ENCODE measurements at places on chromosomes 7 and 10.

DNA sequence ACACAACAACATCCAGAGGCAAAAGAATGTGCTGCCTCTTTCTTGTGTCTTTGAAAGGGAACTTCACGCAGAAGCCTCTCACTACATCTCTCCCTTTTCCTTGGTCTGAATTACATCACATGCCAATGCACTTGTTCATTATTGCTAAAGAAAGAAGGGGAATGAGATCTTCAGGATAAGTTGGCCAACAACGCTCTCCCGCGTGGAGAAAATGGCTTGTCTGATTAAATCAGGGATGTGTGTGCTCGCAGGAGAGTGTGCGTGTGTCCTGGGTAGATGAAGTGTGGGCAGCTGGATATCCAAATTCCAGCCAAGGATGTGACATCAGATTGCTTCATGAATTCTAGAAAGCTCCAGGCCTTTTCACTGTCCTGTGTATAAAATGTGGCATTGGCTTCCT lies 541.6 kb upstream of the FZD8 start:
- no peak for DNase-seq

DNA sequence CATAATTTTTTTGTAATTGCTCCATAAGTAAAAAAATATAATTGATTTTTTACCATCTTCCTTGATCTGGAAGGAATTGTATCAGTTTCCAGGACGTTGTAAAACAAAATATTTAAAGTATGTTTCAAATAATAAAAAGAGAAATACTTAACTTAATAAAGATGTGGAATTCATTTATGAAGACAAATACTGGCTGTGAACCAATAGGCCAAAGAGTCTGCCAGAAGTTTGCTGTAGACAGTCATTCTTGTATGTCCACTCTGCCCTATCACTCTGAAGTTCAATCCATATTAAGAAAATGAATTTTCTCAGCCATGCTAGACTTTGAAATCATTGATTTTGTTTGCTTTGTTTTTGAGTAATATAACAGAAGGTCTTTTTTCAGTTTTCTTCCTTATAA lies 256.4 kb downstream of the TRIL start:
- no peak for DNase-seq

GRCh38 chr10:133401500-133401899 lies 7.5 kb downstream of the MTG1 start:
- DNase-seq: no peak

DNA sequence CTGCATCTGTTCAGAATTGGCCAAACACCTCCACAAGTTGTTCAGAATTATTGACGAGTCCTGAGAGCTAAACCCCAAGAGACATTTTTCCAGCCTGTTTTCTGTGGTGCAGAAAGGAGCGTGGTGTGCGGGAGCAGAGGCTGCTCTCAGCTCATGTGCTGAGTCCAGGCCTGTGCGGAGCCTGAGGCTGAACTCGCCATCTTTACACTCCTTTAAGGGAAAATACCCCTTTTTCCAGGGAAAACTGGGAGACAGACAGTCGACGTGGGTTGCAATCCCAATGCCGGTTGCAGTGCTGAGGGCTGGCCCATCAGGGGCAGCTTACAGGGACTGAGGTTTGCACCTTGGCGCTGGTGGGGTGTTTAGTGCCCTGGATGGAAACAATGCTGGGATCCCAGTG lies 112.2 kb downstream of the ADARB2 start:
- DNase-seq: no peak

DNA sequence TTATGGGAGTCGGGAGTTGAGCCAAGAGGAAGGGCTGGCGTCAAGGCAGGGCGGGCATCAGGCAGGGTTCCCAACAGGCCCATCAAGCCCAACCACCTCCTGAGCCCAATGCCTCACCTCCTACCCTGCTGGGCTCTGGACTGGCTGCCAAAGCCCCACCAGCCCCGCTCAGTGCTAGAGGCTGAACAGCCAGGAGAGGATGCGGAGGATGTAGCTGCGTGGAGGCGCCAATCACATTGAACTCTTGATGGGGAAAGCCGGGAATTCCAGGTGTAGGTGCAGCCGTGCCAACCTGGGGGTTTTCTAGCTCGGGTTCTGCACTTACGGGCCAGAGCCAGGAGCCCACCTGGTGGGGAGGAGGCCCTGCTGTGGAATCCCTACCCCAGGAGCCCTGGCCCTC lies 12.9 kb downstream of the ATP5MF start:
- DNase-seq: no peak

DNA sequence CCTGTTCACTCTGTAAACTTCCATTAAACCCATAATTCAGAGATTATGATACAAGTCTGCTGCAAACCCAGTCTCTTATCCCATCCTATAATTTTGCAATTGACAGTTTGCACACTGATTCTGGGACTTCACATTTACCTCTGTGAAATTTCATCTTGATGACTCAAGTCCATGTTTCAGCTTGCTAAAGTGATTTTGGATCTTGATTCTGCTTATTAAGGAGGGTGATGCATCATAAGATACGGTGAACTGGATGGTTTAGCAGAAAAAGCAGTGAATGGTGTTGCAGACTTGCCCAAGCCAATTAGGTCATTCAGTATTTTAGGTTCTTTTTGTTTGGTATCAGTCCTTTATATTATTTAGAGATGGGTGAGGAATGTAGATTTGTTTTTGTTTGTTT lies 125.5 kb upstream of the PODXL start:
- DNase-seq: no peak

DNA sequence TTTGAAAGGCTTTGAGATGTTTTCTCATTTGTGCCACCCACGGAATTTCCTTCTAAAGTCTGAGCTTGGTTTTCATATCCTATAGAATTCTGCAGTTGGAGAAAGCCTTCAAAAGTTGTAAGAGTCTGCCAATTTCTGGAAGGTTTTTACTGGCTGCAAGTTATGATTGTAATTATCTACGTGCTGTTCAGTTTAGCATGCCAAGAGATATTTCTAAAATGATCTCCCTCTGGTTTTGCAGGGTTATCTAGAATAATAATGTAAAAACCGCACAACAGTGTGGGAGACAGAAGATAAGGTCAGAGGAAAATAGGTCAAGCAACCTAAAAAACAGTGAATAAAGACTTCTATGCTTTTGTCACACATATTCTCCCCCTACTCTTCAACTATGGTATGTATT lies 69.3 kb downstream of the MTERF1 start:
- DNase-seq: no peak

GRCh38 chr7:20218279-20218678 lies 1.1 kb upstream of the MACC1 start:
- DNase-seq: no peak

- no peak for DNase-seq
Measured at GRCh38 chr7:2214636-2215035, 18.1 kb downstream of the MAD1L1 start.

GRCh38 chr7:149150981-149151380 lies 3.7 kb downstream of the ZNF398 start:
- no peak for DNase-seq

DNA sequence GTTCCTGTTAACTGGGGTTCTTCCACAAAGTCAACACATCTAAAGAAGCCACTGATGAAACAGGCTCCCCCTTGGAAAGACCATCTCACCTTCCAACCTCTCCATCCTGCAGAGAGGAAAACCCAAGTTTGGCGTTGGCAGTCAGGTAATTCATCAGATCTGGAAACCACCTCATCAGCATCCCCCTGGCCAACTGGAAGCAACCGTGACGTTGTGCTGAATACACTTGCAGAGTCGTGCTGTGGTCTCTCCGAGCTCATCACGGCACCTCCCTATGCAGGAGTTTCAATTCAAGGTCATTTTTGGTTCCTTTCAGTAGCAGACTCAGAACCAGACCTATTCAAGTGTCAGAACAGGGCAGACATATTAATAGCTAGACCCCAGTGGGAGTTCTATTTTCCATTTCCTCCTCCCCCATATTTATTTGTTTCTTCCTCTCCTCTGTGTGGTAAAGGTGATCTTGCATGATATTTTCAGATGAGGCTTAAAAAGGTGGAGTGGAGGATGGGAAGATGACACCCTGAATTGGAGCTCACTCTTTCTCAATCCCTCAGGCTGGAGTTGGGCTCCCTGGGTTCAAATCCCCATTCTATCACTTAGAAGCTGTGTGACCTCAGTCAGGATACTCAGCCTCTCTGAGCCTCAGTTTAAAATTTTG lies 149.1 kb upstream of the ADO start:
- no peak for DNase-seq

DNA sequence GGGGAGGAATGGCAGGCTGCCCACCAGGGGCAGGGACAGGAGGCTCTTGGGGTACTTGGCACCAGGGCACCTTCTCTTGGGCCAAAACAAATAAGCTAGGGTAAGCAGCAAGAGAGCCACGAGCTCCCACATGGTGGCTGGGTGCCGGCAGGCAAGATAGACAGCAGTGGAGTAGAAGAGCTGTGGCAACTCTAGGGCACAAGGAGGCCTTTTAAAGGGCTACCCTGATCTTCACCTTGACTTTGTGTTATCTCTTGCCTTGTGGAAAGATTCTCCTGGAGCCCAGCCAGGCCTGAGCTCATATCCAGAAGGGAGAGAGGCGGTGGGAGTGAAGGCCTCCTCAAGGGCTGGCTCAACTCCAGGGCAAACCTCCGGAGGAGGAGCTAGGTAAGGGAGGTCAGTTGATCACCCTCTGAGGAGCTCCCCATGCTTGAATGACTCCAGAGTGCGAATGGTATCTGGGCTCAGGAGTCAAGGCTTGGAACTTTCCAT lies at the start of gene CYP17A1:
Gene CYP17A1 (minus strand): TSS at position 184 of the 492 bp plus-strand sequence. CDS start 52 bp downstream, at position 132.
- peak; percentile 76 for DNase-seq

DNA sequence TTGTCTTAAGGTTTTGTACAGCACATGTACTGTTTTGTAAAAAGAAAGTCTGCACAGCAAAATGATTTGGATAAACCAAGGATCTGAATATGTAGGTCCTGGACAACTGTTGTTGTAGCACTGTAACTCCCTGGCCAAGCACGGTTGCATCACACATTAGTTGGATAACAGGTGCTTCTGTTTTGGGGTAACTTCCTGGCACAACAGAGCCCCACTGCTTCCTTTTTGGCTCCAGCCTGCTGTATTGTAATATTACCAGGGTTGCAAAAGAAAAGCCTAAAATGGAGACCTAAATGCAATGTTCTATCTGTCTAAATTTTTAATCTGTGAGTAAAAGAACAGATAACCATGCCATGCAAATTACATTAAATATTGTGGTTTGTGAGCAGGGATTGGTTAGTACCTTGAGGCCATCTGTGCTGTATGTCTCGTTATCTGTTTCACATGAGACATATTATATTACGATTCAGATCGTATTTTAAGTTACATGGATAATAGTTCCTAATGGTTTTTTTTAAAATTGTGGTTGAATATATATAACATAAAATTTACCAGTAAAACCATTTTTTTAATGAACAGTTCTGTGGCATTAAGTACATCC lies 27.5 kb upstream of the WAC start:
- no peak for DNase-seq

- no peak for DNase-seq
Measured at GRCh38 chr10:105644091-105644490, 1003.0 kb downstream of the SORCS3 start.

DNA sequence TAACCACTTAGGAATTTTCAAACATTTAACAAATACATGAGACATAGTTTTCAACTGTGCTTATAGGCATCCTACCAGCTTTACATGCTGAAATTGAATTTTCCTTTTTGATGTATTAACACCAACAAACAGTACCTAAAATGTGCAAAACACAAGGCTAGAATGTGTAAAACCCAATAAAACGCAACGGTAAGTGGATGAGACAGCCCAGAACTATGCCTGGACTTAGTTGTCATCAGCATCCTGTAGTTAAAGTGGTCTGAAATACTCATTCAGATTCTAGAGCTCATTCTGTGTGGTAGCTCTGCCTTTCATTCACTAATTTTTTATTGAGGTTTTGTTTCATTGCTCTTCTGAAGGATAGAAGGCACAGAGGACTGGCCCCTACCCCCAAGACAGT lies 137.1 kb downstream of the BMPER start:
- DNase-seq: no peak

DNA sequence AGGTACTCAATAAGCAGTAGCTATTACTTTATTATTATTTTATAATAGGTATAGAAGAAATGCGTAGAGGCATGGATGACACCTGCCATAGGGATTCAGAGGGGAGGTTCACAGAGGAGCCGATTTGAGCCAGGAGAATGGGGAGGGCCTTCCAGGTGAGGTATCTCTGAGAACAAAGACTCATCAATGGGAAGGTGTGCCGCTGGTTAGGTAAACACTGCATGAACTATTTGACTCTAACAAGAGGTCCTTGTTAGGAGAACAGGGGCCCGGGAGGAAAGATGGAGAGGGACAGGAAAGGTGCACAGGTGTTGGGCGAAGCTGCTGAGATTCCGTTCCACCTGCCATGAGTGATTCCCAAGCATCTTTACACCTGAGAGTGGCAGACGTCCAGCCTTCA lies 41.8 kb upstream of the TMEM273 start:
- DNase-seq: no peak

DNA sequence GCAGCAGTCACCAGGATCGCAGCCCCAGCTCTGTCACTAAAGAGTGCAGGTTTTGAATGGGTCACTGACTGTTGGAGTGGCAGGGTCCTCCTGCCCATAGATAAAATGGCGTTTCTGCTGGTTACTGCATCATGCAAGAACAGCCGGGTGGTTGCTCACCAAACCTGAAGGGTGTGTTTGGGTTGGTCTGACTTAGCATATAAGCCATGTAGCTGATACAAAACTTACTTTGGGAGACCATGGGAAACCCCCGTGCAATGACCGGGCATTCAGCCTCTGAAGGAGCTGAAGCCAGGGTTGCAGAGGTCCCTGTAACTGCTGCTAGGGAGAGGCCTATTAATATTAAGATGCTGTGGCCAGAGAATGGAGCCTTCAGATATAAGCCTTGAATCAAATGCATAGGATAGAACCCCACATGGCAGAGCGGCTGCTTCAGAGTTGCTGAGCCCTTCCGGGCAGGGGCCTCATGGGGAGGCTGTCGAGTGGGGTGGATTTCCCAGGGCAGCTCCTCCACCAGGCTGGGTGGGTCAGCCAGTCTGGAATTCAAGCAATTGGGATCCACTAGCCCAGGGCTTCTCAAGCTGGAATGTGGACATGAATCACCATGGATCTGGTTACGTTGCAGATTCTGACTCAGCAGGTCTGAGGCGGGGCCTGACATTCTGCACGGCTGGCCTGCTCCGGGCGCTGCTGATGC lies 70.9 kb upstream of the CTBP2 start:
- no peak for DNase-seq

DNA sequence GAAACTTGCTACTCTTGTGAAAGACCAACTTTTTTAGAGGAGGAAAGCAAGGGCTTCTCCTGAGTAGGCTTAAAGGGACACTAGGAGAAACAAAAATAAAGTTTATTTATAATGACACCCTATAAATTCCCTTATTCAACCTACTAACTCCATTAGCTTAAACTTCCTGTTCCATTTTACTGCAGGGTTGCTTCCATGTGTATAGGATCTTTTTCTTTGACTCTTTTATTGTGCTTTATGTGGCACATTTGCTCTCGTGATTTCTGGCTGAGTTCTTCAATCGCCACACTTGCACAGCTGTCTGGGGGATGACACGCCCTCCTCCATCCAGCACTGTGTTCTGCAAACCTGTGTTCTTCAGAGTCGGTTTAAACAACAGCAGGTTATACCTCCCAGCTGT lies 225.7 kb upstream of the NPVF start:
- no peak for DNase-seq

Data from body of pancreas (tissue), 4 donors.